ENCODE measurements at places on chromosomes 12 and 14. TPM values are rescaled to one million over a fixed set of nuclear protein-coding genes. Genes with fewer than 3 reads are reported as not detected.
A peak's percentile ranks its signal among the peaks of the same experiment; 100 is the strongest.

The MYH7 gene
- 13,582 TPM for total RNA-seq

The TOGARAM1 gene
- total RNA-seq: 16.3 TPM

The CD163L1 gene
- total RNA-seq: 3.1 TPM

The GPR137C gene
- total RNA-seq: 1.5 TPM

The PLEKHG7 gene
- total RNA-seq: not detected

DNA sequence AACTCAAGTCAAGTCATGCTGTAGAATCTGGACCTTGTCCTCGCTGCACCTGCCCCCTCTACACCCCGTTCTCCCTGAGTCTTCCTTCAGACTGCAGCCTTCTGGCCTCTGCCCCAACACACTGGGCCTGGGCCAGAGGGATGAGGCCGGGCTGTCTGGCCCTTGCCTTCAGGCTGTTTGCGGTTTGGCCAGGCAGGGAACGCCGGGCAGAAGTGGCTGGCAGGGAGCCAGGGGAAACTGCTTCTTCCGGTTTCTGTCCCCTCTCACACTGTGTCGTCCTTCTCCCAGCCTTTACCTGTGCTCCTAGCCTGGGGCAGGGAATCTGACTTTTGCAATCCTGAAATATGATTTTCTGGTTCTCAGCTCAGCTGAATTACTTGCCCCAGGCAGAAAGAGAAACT lies 13.5 kb downstream of the DGLUCY start:
- peak; percentile 88 for DNase-seq

- DNase-seq: no peak
These were observed 16.8 kb downstream of the PELI2 start for GRCh38 chr14:56135001-56135400.

DNA sequence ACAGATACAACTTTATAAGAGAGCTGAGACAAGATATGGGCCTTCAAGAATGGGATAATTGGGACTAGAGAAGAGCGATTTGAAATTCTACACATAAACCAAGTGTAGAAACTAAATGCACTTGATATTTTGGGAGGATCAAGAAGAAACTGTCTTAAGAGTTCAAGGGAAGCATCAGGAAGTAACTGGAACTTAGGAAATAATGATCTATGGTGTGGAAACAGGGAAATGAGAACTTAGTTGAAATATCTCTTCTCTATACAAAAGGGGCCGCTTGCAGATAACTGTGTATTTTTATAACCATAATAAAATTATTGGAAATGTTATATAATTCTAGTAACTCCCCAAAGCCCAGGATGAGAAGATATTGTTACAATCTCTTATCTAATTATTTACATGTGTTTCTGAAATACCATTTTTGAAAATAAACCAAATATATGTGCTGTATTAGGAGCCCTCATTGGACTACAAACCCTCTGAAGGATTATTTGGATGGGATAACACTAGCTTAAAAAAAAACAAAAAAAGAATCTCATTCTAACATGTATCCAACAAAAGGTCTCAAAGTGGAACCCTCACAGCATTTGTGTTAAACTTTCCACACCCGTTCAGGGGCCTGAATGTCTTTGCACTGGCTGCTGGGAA lies 84.7 kb upstream of the FLRT2 start:
- no peak for DNase-seq

- DNase-seq: no peak
These were observed 4.6 kb downstream of the TAC3 start for GRCh38 chr12:57011438-57012424.

Measured in cardiac septum (tissue), 1 donor.